ENCODE measurements at places on chromosomes 13 and 19.
A peak's percentile ranks its signal among the peaks of the same experiment; 100 is the strongest.

DNA sequence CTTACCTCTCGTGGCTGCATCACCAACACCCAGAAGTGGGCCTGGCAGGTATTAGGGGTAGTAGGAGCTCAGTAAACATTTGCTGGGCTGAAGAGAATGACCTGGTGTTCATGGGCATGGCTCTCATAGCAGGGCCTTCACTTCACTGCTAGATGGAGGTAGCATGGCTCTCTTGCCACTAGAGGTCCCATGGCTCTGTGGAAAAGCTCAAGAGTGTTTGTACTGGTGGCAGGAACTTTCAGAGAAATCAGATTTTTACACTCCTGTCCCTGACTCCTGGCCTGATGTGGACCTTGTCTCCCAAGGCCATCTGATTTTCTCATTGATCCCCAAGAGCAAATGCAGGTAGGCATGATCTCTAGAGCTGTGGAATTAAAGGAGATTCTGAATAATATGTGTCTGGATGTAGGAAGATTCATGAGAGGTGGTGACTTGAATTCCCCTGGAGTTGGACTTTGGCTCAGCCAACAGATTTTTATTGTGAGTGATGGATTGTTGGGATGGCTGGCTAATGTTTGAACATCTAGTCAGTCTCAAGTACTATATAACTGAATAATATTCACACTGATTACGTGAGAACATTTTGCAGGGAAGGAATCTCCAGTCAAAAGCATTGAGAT, 5.7 kb downstream of the ZNF574 start:
- DNase-seq = no peak

- no peak for DNase-seq
Observed at GRCh38 chr19:32201636-32202051, 143.8 kb upstream of the ZNF507 start.

DNA sequence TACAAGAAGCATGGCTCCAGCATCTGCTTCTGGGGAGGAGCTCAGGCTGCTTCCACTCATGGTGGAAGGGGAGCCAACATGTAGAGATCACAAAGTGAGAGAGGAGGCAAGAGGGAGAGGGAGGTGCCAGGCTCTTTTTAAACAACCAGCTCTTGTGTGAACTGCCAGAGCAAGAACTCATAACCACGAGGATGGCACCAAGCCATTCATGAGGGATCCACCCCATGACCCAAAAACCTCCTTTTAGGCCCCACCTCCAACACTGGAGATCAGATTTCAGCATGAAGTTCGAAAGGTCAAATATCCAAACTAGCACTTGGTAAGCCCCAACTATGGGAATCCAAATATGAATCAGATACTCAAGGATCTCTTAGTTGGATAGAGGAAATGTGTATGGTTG, 131.2 kb downstream of the RXFP2 start:
- no peak for DNase-seq

DNA sequence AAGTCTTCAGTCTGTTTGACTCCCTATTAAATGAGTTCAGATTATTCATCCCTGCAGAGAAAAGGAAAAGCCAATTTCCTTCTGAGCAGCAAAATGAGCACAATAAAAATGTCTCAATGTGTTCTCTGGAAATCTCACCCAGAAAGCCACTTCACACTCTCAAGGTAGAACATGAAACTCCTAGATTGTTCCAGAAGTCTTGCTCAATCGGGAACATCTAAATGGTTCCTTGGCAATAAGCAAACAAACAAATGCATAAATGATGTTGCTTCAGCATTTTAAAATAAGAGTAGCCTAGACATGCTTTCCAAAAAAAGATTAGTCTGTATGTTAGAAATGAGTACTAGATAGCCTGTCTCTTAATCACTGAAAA, 59.7 kb upstream of the TNFRSF19 start:
- no peak for DNase-seq

DNA sequence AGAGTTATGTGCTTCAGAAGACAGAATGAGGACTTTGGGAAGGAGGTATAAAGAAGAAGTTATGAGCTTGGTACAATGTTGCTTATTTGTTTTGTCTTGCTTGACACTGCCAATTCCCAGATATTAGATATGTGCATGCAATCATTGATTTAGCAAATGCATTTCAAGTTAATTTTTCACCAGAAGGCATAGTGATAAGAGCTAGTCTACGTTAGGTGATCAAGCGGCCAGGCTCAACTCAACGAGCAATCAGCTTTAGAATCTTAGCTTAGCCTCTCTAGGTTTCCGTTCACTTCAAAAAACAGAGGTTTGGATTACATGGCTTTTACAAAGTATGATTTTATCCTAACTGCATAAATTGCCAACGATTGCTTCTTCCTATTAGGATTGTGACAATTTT, 81.6 kb upstream of the POSTN start:
- no peak for DNase-seq

GRCh38 chr13:44318161-44318560, 55.5 kb upstream of the SERP2 start:
- no peak for DNase-seq

- no peak for DNase-seq
Observed at GRCh38 chr13:32159137-32159869, 127.7 kb downstream of the FRY start.

DNA sequence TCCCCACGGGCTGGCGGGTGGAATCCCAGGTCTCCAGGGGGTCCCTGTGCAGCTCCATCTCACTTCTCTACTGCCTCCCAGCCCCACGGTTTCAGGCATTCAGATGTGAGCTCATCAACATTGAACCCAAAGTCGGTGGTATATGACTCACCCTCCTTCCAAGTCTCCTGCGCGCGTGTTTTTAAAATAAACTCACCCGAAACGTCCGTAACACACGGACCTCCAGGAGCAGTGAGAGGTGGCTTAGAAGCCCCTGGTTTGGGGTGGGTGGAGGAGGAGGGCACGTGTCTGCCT, 14.0 kb upstream of the CRTC1 start:
- no peak for DNase-seq

- no peak for DNase-seq
Observed at GRCh38 chr19:35883882-35884281, 15.5 kb downstream of the APLP1 start.

GRCh38 chr19:42269478-42270345, 660 bp downstream of the CIC start:
- peak; percentile 19 for DNase-seq

- DNase-seq = no peak
Observed at GRCh38 chr13:60627071-60627686, 230.2 kb downstream of the TDRD3 start.

- DNase-seq = no peak
Observed at GRCh38 chr13:78102121-78102677, 183.6 kb upstream of the EDNRB start.

GRCh38 chr13:112725346-112726015, 35.6 kb downstream of the ATP11A start:
- no peak for DNase-seq

GRCh38 chr19:35828692-35829301, 16.2 kb upstream of the PRODH2 start:
- peak; percentile 64 for DNase-seq

DNA sequence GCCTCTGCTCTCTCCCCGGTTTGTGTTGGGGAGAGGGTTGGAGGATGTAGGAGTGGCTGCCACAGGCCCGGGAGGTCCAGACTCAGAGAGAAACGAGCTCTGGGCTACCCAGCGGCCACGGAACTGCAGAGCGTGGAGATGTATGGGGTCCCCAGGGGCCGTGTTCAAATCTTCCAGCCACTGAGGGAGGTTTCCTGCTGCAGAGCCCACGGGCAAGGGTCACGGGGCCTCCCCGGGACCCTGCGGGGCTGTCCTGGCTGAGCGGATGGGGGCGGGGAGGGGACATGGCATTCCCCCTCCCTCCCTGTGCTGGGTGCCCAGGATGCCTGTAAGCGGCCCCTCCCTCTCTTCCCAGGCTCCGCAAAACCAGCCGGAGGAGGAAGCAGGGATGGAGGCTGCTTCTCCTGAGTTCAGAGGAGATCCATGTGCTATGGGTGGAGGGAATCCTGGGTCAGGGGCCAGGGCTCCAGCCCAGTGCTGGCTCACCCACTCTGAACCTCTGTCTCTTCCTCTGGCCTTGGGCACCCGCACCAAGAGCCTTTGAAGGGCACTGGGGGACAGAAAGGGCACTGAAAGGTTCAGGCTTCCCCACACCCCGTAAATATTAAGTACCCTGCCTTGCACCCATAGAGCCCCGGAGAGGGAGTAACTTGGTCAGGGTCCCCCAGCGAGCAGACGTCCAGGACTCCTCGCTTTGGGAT, 22.6 kb downstream of the SMIM24 start:
- no peak for DNase-seq

- no peak for DNase-seq
Observed at GRCh38 chr19:19544257-19544953, 6.3 kb downstream of the CILP2 start.

DNA sequence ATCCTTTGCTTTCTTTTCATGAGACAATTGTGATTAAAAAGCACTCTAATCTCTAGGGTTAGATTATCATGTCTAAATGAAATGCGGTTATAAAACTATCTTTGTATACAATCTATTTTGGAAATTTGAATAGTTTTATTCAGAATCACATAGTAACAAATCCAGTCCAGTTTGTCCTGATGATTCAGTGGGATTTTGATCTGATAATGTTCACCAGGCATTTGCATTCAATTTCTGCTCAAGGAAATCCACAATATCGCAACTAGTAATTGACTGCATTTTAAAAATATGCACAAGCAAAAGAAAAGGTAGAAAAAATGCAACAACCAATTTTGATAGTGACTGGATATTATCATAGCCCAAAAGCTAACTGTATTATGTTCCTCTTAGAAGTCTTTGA, 63.8 kb downstream of the ITGBL1 start:
- no peak for DNase-seq

- DNase-seq = no peak
Observed at GRCh38 chr13:60175571-60175970, 11.8 kb upstream of the DIAPH3 start.

GRCh38 chr13:109390391-109390790, 396.0 kb downstream of the IRS2 start:
- DNase-seq = no peak

GRCh38 chr13:21309542-21310172, 133.2 kb downstream of the MRPL57 start:
- no peak for DNase-seq

DNA sequence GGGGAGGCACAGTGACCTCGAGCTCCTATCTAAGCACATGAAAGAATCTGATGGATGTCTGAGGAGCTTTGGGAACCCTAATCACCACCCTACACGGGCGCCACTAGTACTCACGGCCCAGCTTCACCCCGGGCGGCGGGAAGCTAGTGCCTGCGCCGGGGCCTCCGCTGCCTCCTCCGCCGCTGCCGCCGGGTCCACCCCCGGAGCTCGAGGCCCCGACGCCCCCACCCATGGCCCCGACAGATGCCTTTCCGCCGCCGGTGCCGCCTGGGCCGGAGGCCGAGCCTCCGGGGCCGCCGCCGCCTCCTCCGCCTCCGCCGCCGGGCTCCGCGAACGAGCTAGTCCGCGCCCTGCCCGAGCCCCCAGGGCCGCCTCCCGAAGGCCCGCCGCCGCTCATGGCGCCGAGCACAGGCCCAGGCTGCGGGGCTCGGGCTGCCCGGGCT, 312 bp downstream of the GSK3A start:
- peak; percentile 39 for DNase-seq

DNA sequence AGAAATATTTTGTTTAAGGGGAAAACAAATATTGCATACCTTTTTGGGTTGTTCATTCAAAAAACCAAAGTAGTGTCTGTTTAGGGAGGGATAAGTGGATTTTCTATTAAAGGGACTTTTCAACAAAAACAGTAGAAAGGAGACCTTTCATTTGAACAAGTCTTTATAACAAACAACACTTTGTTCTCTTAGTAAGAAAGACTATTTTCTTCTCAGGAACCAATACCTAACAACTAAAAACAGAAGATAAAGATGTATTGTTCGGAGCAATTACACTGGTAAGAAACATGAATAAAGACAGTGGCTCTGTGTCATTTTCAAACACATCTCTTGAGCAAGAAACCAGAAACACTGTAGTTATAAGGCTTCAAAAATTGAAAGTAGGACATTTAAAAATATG, 1610.1 kb upstream of the PCDH20 start:
- no peak for DNase-seq

DNA sequence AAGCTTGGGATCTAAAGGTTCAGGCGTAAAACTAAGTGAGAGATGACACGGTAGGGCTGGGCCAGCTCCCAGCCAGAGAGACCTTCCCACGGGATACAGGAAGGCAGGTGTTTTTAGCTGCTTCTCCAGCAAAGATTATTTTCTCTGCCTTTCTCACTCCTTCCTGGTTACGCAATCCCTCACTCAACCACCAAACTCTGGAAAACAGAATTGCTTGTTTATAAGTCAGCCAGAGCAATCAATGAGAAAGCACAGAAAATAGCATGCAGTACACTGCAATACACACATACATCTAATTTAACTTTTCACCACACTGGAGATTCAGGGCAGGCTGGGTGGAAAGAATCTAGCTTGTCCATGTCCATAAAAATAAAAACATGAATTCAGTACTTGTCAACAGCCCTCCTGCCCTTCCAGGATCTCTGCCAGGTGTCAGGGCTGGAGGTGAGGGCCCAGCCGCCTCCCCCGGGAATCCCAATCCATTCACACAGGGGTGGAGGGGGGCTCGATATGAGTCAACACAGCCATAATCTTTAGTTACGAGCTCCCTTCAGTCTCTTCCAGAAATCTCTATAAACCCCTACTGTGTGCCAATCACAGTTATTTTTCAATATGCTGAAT, 12.2 kb downstream of the RHPN2 start:
- no peak for DNase-seq

DNA sequence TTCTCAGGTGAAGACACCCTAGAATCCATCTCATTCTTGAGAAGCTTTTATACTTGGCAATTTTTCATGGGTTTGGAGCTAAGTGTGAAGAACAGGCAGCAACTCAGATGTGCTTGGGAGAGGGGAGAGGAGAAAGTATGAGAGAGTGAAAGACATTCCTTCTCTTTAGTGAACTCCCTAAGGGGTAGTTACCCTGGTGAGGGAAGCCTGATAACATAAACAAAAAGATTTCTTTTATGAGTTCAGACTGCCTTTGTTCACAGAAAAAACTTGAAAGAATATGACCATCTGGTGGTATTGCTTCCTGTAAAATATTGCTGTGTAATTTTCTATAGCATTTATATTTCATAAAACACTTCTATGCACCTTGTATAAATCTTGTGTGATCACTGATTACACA, at the start of gene STOML3:
Gene STOML3 (minus strand): TSS at position 139 of the 400 bp plus-strand sequence. CDS start 110 bp downstream, at position 29.
- no peak for DNase-seq

- DNase-seq = no peak
Observed at GRCh38 chr13:47277774-47278173, 380.9 kb upstream of the HTR2A start.

DNA sequence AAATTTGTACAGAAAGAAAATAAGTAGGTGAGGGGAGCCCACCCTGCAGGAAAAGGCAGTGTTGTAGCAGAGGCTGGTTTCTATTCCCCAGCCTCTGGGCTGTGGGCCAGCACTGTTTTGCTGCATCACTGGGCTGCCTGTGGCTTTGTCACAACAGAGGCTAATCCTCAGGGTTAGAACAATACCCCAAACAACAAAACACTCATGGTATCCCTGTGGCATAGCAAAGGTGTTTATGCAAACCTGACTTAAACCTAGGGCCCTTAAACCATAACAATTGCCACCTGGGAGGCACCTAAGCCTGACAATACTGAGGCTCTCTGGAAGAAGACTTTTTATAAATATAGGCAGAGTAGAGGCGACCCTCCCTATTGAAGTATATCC, 314.7 kb downstream of the OLFM4 start:
- no peak for DNase-seq

Measured in CD8-positive, alpha-beta T cell (primary cell).